ENCODE measurements at places on chromosomes 3 and 15.

DNA sequence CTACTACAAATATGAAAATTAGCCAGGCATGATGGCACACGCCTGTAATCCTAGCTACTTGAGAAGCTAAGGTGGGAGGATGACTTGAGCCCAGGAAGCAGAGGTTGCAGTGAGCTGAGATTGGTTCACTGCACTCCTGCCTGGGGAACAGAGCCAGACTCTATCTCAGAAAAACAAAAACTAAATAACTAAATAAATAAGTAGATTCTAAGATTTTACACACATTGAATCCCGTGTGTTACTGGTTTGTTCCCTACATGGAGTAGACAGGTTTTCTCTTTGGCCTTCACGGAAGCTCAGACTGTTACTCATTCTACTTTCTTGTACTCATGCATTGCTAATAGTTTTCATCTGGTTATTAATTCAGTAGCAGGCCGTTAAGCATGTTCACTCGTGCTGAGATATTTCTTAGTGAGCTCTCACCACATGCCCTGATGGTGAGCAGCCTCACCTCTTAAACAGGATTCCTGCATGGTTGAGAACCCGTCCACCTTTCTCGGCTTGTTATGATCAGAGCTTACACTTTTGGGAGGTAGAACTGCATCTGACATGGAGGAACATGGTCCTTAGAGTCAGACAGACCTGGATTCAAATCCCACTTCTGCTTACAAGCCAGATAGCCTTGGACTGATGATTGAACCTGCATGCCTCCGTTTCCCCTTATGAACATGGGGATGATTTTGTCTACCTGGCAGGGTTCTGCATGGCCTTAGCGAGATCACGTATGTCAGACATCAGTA lies 49.1 kb downstream of the CMTM7 start:
- no peak for DNase-seq

DNA sequence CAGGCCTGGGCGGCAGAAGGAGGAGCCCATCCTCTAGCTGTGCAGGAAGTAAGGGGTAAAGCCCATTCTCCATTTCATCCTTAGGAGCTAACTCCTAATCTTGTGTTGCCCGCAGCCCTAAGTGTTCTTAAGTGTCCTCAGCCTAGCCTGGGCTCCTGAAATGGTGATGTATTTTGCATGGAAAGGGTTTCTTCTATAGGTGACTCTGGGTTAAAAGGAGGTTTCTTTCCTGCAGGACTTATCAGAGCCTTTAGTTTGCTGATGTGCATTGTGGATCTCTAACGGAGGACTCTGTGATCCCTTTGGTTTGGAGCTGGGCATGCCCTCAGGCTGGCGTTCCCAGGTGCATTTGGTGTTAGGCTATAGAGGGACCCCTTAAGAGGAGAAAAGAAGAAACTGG lies 48.5 kb upstream of the TRPM1 start:
- DNase-seq, result no peak

DNA sequence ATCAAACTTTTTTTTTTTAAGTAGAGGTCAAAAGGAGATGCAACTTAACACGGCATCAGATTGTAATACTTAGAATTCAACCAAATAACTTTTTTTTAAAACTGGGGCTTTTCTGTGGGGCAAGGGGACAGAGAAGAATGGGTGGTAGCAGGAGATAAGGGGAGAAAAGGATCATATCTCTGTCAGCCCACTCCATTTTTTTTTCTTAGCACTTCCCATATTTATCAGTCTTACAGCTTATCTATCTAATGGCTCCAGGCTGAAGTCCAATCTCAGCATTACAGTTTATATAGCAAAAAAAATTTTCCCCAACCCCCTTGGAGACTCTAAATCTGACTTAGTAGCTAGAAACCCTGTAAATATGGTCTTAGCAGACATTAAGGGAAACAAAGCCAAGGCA lies 69.3 kb downstream of the PIK3R4 start:
- no peak for DNase-seq

GRCh38 chr3:34361921-34362320 lies 563.5 kb downstream of the PDCD6IP start:
- DNase-seq, result no peak

- DNase-seq, result no peak
Observed at GRCh38 chr3:99981138-99981537, 133.2 kb downstream of the FILIP1L start.

DNA sequence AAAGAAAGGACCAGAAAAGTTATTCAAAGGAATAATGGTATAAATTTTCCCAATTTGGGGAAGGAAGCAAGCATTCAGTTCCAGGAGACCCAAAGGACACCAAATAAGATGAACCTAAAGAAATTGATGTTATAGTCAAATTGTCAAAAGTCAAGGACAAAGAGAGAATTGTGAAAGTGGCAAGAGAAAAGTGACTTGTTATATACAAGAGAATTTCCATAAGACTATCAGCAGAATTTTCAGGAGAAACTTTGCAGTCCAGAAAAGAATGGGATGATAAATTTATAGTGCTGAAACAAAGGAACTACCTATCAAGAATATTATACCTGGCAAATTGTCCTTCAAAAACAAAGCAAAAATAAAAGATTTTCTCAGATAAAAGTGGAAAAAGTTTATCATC lies 43.8 kb upstream of the FOXB1 start:
- no peak for DNase-seq

DNA sequence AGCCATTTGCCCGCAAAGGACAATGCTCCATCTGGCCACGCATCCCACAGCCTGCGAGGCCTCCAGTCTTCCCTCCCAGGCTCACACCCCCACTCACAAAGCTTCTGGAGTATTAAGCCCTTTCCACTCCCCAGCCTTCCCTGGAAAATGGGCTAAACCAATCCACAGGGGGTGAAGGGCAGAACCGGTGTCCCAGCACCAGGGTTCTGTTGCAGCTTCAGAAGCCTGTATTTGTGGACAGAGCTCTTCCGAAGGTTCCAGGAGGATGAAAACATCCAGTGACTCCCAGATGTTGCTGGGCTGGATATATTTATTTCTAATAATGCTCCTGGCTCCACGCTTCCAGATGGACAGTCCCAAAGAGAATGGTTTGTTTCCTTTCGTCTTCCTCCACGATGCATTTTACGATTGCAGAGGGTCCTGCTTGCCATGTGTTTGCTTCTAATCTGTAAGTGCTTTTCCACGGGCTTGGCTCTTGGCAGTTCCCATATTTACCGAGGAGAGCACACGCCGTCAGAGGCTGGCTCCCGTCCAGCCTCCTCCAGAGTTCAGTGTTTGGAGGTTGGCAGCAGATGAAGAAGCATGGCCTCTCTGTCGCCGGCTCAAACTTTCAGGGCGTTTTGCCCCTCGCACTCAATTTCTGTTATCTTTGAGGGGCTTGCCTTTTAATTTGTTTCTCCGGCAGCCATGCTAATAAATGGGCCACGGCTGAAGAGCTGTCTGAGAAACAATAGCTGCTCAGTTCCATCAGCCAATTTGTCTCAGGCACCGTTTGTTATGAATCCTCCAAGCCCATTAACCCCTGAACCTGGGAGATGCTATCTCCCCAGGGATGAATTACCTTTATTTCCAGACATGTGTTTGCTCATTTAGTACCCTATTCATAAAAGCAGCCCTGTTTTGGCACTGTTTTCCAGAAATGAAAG lies 367.9 kb upstream of the PROK2 start:
- peak; percentile 69 for DNase-seq

- no peak for DNase-seq
Observed at GRCh38 chr3:129778871-129779270, 114.6 kb downstream of the TMCC1 start.

DNA sequence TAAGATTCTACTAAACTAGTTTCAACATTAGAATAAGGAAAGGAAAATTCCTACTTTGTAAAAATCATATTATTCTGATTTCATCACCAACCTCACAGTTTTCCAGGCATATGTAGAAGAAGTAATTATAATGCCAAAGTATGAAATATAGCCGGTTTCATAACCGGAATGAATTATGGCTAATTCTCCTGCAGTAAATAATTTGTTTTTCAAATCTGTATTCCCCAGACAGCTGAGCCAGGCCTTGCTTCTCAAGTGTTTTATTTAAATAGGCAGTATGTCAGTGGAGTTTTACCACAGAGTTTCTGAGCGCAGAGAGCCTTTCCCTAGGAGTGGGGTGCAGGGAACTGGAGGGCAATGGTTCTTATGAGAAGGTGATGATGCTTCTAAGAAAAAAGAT lies 8.7 kb upstream of the CPA3 start:
- no peak for DNase-seq

- DNase-seq, result no peak
Observed at GRCh38 chr3:172904711-172905373, 154.3 kb downstream of the ECT2 start.

DNA sequence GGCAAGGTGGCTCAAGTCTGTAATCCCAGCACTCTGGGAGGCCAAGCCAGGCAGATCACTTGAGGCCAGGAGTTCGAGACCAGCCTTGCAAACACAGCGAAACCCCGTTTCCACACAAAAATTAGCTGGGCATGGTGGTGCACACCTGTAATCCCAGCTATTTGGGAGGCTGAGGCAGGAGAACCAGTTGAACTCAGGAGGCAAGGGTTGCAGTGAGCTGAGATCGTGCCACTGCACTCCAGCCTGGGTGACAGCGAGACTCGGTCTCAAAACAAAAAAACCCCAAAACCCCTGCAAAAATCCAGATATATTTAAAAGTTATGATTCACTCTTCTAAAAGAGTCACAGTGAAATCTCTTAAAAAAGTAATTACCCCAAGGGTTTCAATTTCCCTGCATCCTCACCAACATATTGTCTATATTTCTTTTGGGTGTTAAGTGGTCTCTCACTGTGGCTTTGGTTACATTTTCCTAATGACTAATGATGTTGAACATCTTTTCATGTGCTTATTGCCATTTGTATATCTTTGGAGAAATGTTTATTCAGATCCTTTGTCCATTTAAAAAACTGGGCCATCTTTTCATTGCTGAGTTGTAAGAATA lies 73.2 kb upstream of the UBP1 start:
- DNase-seq, result no peak

GRCh38 chr3:82353306-82354171 lies 592.1 kb upstream of the GBE1 start:
- no peak for DNase-seq

- DNase-seq, result no peak
Observed at GRCh38 chr3:34783876-34784275, 855.4 kb upstream of the ARPP21 start.

DNA sequence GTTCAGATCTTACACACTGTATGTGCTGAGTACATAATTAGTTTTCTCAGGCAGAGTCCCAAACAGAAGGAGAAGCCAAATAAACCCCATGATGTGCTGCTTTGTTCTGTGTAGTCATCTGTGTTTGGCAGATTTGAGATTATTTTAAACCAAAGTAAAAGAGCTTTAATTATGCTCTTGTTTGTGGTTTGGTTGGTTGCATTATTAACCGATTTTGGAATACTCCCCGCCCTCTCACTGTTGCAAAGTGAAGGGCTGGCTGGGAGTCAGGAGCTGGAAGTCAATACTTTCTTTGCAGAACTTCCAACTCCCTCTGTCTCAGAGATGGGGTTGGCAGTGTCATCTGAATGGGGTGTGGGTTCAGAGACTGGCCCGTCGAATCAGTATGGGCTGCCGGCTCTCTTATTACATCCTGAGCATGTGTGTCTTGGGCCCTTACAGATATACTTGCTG lies 34.4 kb downstream of the SLCO3A1 start:
- DNase-seq, result no peak

GRCh38 chr15:69082554-69082953 lies 68.1 kb downstream of the NOX5 start:
- DNase-seq, result no peak

DNA sequence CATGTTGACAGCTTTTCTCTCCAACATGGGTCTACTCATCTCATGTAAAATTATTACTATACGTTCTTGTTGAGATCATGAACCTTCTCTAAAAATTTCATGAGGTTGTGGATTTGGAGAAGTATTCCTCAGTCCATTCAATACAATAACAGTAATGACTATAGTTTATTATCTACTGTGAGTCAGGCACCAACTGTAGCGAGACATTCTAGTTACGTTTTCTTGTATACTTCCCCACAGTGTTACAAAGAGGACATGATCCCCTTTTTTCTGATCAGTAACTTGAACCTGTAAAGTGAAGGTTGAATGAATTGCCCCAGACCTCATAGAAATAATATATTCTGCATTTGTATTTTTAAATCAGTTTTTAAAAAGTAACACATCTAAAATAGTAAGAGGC lies 76.4 kb downstream of the AKAP13 start:
- no peak for DNase-seq

- no peak for DNase-seq
Observed at GRCh38 chr3:73271-73670, 123.3 kb upstream of the CHL1 start.

- peak; percentile 98 for DNase-seq
Observed at GRCh38 chr15:52651868-52652267, 27.3 kb downstream of the ATOSA start.

- DNase-seq, result peak; percentile 51
Observed at GRCh38 chr3:143445118-143445517, 325.5 kb downstream of the CHST2 start.

- no peak for DNase-seq
Observed at GRCh38 chr3:154943981-154944380, 136.1 kb upstream of the MME start.

DNA sequence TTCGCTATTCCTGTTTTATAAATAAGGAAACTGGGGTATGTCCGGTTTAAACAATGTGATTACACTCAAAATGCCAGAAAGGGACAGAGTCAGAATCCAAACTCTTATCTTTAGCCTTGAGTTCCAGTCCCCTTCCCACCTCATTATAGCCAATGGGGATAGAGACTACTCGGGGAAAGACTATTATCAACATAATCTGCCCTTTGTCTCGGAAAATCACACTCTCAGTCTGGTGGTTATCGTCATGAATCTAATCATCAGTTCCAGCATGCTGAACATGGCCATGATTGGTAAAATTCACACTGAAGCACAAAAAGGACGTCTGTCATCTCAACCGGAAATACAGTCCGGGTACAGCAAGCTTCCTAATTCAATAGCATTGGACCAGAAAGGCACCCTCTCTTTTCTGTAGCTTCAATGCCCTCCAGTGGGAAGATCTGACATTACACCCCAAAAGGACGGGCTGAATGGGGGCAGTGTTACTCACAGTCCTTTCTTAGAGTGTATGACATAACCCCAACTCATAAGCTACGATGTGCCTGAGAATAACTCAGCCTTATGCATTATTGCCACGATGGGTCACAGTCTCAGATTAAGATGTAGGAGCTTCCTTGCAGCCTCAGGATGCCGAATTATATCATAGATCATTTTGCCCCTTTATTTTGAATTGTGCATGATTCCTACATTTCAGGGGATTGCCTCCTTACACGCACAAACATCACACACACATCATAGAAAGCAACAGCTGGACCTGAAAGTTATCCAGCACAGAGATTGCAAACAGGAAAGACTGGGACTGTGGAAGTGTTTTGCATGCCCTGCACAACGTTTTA lies 390.4 kb upstream of the LMCD1 start:
- DNase-seq, result peak; percentile 31
